Neuronal stem cell (in vitro differentiated cells): ENCODE measurements at places on chromosomes 1 and 21.

- peak; percentile 85 for DNase-seq
Measured at GRCh38 chr1:224287714-224288113, 42.3 kb downstream of the NVL start.

- peak; percentile 63 for DNase-seq
Measured at GRCh38 chr1:154404984-154405746, at the start of gene IL6R. IL6R (plus strand) TSS chr1:154405343; CDS start chr1:154405630, 287 bp downstream.

- DNase-seq, result peak; percentile 59
Measured at GRCh38 chr1:24286246-24287010, 32.7 kb upstream of the GRHL3 start.

GRCh38 chr21:37193676-37194075 is 73.5 kb downstream of the VPS26C start:
- no peak for DNase-seq

DNA sequence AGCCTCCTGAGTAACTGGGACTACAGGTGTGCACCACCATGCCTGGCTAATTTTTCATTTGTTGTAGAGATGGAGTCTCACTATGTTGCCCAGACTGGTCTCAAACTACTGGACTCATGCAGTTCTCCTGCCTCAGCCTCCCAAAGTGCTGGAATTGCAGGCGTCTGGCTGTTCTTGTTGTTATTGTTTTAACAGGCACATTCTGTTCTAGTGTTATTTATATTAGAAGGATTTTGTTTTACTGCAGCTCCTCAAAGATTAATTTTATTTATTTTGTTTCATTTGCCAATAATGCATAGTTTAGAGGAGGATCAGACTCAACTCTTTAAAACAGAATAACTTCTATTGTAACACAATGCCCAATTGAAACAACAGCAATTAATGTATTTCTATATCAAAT is 35.5 kb downstream of the RGS2 start:
- no peak for DNase-seq

GRCh38 chr1:184409011-184409410 is 22.2 kb downstream of the C1orf21 start:
- no peak for DNase-seq

GRCh38 chr1:75985827-75986226 is 53.6 kb upstream of the ASB17 start:
- DNase-seq, result no peak

GRCh38 chr21:42302794-42303193 is 12.4 kb downstream of the TFF3 start:
- DNase-seq, result no peak

GRCh38 chr21:26739189-26739588 is 106.0 kb downstream of the ADAMTS1 start:
- DNase-seq, result no peak

DNA sequence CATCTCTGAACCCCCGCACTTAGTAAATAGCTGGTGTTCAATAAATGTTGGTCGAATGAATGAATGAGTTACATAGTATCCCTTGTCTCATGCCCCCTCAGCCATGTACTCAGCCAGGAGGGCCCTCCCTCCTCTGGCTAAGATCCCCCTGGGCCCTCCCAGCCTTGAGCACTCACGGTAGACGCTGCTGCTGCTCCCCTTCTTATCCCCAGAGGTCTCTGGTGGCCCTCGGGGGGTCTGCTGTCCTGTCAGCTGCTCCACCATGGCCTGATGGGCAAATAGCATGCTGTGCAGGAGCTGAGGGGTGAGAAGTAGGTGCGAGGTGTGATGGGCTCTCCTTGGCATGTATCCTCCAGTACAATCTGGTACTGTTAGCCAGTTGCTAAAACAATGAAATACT is 1.9 kb downstream of the ETV3L start:
- no peak for DNase-seq

DNA sequence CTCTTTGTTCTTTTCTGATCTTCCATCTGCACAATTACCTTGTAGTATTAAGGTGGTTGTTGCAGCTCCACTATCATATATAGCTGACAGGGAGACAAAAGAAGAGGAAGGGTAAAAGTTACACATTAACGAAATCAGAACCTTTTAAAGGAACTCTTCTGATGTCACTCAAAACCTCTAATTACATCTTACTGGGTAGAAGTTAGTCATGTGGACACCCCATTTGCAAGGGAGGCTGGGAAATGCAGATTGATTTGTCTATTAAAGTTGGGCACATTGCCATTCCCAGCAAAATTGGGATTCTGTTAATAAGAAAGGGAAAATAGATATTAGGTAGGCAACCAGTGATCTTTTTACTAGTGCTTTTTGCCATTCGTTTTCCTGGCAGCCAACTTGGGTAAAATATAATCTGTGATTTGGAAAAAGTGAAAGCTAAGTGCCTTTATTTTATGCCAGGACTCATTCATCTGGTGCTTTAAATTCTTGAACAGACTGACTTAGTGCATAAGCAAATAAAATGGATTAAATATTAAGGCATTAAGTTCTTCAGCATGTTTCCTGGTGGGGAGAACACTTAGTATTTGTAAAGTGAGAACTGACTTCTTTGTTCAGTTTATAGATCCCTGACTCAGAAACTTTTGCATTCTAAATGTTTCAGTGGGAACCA is 71.3 kb downstream of the DNM3 start:
- no peak for DNase-seq

- no peak for DNase-seq
Measured at GRCh38 chr1:33349081-33349759, 28.3 kb upstream of the A3GALT2 start.

- DNase-seq, result no peak
Measured at GRCh38 chr1:227731696-227732585, 3.2 kb downstream of the JMJD4 start.

- DNase-seq, result no peak
Measured at GRCh38 chr1:24966724-24967346, 36.8 kb upstream of the RUNX3 start.

- peak; percentile 40 for DNase-seq
Measured at GRCh38 chr1:17438318-17439249, 893 bp downstream of the RCC2 start.

GRCh38 chr21:45109831-45110492 is 35.6 kb downstream of the ADARB1 start:
- no peak for DNase-seq

DNA sequence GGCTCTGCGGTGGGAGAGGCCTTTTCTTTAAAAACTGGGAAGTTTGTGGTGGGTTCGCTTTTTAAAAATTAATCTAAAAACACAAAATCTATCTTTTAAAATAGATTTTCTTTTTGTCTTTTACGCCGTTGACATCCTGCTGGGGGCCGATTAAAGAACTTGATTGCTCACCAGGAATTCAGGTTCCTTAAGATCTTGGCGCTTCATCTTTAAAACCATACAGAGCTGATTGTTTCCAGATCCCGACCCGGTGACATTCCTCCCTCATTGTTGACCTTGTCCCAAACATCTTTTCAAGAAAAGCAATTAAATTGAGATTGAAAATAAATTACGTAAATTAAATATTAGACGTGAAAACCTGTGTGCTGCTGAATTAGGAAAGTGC is 546 bp upstream of the ZNF697 start:
- DNase-seq, result no peak

GRCh38 chr1:41735631-41736260 is 183.0 kb downstream of the HIVEP3 start:
- peak; percentile 11 for DNase-seq

GRCh38 chr1:192378276-192378675 is 61.5 kb downstream of the RGS21 start:
- DNase-seq, result no peak

DNA sequence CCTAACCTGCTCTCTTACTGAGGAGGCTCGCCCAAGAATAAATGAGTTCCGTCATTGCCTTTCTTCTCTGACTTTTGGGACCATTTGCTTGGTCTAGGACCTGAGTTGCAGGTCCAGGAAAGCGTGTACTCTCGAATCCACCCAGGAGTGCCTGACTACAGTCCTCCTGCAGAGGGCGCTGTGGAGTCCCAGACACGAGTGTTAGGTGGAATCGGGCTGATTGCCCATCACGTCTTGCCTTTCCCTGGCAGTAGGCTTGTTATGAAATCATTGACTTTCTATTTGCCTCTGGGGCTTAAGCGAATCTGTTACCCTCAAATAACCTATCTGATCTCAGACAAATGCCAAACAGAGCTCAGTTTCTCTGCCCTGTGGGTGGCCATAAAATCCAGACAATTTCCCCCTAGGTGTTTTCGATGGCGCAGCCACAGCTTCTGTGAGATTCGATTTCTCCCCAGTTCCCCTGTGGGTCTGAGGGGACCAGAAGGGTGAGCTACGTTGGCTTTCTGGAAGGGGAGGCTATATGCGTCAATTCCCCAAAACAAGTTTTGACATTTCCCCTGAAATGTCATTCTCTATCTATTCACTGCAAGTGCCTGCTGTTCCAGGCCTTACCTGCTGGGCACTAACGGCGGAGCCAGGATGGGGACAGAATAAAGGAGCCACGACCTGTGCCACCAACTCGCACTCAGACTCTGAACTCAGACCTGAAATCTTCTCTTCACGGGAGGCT is at the start of gene IL20:
Gene IL20 (plus strand): TSS at position 685 of the 733 bp plus-strand sequence. CDS start 230 bp downstream, outside the sequence.
- peak; percentile 70 for DNase-seq

DNA sequence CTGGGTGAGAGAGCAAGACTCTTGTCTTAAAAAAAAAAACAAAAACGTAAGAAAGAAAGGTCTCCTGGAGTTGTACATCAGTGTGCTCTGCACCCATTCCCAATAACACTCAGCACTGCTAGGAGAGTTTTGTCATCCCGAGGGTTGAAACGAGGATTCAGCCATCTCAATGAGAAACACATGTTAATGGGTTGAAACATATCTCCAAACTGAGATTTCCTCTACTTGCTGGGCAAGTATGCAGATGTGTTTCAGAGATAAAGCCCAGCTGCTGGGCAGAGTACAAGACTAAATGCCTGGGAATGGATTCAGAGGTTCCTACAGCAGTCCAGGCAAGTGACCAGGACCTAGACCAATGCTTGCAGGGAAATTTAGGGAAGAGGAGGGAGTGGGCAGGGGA is 2.6 kb upstream of the MFN2 start:
- DNase-seq, result no peak

- no peak for DNase-seq
Measured at GRCh38 chr21:17089091-17089491, 423.8 kb upstream of the CXADR start.

DNA sequence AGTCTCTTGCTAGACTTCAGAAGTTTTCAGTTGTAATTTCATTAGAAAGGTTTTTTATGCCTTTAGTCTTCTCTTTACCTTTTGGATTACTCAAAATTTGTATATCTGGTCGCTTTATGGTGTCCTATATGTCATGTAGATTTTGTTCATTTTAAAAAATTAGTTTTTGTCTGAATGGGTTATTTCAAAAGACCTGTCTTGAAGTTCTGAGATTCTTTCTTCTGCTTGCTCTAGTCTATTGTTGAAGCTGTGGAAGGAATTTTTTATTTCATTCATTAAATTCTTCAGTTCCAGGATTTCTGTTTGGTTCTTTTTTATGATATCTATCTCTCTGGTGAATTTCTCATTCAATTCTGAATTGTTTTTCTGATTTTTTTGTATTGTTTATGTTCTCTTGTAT is 46.5 kb upstream of the GCLM start:
- no peak for DNase-seq

- no peak for DNase-seq
Measured at GRCh38 chr1:151537112-151537511, 3.0 kb upstream of the TUFT1 start.

DNA sequence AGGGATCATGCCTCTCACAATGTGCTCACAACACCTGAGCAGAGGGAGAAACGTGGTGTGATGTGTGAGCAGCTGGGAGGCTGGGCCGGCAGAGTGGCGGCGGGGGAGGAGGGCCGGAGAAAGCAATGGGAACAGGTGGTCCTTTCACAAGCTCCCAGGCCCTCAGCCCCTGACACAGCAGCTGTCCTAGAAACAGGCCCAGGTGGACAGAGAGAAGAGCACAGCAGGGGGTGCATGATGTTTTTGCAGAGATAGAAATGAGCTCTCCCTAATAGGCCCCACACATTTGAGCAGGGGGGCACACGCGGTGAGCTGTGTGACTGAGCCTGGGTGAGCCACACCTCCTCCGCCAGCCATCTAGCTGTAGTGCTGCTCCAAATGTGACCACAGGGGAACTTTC is 7.6 kb upstream of the RGS16 start:
- peak; percentile 50 for DNase-seq

- no peak for DNase-seq
Measured at GRCh38 chr21:27408826-27409225, 441.9 kb upstream of the ADAMTS5 start.

- DNase-seq, result no peak
Measured at GRCh38 chr1:81231729-81232038, 569.0 kb upstream of the ADGRL2 start.

DNA sequence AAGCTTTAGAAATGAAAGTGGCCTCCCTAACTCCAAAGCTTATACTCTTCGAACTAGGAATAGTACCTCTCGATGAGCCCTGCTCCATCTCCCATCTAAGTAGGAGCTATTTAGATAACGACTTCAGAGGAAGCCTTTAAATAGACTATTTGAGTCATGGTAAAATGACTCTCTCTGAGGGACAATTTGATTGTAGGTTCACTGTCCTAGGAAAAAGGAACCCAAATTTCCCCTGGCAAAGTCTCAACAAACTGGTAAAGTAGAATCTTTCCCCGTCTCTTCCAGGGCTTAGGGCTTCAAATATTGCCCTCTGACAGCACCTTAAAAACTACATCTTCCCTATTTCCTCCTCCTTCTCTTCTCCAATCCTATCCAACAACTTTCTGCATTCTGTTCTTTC is 2.0 kb upstream of the FCER1A start:
- no peak for DNase-seq

DNA sequence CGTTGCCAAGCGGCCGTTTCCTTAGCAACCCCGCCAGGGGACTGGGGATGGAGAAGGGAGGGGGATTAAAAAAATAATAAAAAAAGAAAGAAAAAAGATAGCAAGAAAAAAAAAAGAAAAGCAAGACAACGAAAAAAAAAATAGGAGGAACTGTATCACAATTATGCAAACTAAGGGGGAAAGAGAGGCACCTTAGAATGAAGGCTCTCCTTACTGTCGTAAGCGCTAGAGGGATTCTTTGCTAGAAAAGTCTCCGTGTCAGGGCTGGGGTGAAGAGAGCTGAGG is 625 bp upstream of the NEGR1 start:
- no peak for DNase-seq

GRCh38 chr1:63046539-63046938 is 262.6 kb downstream of the ATG4C start:
- DNase-seq, result no peak

- DNase-seq, result no peak
Measured at GRCh38 chr1:234579967-234580366, 30.0 kb downstream of the IRF2BP2 start.

DNA sequence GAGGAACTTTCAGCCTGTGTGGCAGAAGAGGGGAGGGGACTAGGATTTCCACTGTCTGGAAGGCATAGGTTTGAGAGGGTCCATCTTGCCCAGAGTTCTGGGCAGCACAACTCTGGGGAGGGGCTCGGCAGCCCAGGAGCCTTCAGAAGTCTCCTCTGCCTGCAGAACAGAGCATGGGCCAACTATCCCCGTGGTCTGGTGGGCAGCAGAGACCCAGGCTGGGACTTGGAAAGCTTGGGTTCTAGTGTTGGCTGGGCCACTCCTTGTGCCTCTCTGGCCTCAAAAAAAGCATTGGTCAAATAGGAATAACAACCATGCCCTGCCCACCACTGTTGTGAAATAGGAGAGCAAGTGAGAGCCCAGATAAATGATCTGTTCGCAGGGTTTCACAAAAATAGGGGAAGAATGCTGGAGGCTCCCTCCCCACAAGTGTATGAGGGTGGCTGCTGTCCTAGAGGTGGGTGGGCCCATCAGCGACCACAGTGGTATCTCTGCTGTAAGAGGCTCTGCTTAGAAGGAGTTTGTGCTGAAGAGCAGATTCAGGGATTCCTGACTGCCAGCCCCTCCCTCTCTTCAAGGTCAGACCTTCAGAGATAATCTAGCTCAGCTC is 8.9 kb downstream of the EPHA10 start:
- no peak for DNase-seq
